ENCODE measurements at places on chromosomes 12 and 14.

GRCh38 chr12:102879144-102879763, 37.8 kb downstream of the PAH start:
- DNase-seq = no peak

DNA sequence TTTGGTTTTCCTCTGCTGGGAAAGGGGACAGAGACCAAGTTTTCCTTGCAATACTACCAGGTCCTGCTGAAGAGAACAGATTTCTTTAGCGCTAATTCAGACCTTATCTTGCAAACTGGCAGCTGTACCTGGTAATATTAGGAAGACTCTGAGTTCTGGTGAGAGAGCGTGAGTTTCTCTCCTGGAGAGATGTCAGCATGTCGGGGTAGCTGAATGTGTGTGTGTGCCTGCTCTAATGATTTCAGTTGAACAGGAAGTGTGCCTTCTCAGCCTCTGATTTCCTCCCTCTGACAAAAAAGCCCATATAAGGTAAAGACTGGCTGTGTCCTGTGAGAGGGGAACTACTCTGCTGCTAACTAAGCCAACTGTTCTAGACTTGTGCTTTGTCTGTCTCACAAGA, 10.3 kb upstream of the ERP27 start:
- peak; percentile 69 for DNase-seq

DNA sequence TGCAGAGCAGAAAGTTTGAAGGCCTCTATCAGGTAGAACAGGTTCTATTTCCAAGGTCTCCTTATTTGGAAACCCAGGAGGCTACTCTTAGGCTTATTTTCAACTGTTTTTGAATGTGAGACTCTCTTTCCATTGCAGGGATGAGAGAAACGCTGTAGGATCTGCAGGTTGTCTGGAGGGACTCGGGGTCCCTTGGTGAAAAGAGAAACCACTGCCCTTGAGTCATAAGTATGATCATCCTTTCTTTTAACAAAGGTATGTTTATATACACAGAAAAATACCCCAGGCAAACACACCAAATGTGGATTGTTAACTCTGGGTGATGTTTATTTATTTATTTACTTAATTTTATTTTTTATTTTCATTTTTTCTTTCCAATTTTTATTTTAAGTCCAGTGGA, 57.8 kb upstream of the MAX start:
- no peak for DNase-seq

DNA sequence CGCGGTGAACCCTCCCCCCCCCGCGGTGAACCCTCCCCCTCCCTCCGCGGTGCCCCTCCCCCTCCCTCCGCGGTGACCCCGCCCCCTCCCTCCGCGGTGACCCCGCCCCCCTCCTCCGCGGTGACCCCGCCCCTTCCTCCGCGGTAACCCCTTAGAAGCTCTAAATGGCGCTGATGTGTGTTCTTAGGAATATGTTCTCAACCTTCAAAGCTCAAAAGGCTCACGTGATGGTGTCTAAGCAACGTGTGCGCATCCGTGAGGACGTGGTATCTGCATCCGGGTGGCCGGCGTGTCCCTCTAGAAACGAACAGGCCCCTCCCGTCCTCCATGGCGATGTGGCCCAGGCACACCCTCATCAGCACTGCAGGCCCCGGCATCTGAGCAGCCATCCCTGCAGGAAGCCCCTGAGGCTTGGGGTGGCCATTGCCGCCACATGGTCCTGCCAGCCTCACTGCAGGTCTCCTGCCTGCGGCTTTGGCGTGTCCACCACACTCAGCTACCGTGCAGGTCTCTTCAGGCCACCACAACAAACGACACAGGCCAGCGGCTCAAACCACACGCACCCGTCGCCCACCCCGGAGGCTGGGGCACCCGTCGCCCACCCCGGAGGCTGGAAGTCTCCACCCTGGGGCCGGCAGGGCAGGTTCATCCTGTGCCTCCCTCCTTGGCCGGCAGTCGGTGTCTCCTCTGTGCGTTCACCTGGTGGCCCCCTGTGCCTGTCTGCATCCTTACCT, 14.5 kb upstream of the FBRSL1 start:
- no peak for DNase-seq

DNA sequence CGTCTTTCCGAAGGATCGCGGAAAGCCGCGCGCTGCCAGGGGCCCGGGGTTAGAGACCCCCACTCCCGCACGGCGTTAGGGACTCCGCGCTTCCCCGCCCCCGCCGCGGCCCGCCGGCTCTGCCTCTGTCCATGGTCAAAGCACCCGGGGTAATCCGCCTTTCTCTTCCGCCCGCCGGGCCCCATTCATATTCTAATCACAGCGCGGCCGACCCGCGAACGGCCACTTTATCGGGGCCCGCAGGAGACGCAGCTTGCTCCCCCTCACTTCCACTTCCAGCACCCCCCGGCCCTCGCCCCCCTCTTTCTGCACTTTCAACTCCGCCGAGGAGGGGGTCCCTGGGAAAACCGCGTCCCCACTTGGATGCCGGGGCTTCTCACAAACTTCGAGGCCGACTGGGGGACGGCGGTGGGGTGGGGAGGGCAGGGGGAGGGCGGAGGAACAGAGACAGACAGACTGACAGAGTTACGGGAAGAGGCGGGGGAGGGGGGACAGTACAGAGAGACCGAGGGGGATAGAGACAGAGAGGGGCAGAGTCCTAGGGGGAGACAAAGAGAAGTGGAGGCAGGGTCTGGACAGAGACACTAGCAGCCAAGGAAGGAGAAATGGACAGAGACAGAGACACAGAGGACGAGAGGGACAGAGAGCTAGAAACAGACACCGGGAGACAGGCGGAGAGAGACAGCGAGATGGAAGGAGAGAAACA, 1.1 kb upstream of the RFX4 start:
- DNase-seq = no peak

DNA sequence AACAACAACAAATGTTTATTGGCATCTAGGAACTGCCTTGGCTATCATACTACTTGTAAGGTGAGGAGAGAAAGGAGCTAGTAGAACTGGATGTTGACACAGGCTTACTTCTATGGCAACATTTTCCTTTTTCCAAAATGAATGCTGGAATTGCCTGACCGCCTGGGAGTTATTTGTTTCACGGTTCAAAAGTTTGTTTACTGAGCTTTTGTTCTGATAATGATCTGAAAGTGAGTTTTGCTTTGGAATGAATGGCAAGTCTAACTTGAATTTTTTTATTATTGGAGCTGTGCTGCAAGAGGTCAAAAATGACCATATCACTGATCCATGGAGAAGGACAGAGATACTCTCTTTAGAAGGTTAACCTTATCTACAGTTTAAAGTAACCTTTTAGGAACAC, 183.5 kb upstream of the CAND1 start:
- DNase-seq = no peak

GRCh38 chr12:112557951-112558630, 139.3 kb downstream of the PTPN11 start:
- DNase-seq = no peak

DNA sequence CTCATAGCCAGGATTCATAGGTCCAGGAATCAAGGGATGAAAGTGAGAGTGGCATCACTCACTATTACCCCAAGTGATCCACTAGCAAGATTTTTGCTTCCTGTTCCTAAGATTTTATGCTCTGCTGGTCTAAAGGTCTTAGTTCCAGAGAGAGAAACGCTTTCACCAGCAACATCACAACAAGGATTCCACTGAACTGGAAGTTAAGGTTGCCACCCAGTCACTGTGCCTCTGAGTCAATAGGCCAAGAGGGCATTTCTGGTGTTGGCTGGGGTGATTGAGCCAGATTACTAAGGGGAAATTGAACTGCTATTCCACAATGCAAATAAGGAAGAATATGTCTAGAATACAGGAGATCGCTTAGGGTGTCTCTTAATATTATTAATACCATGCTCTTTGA, 142.5 kb upstream of the ARID2 start:
- no peak for DNase-seq

GRCh38 chr12:16159571-16159970, 117.9 kb downstream of the SLC15A5 start:
- DNase-seq = no peak

- no peak for DNase-seq
Observed at GRCh38 chr14:103430358-103430757, 45.1 kb downstream of the MARK3 start.

DNA sequence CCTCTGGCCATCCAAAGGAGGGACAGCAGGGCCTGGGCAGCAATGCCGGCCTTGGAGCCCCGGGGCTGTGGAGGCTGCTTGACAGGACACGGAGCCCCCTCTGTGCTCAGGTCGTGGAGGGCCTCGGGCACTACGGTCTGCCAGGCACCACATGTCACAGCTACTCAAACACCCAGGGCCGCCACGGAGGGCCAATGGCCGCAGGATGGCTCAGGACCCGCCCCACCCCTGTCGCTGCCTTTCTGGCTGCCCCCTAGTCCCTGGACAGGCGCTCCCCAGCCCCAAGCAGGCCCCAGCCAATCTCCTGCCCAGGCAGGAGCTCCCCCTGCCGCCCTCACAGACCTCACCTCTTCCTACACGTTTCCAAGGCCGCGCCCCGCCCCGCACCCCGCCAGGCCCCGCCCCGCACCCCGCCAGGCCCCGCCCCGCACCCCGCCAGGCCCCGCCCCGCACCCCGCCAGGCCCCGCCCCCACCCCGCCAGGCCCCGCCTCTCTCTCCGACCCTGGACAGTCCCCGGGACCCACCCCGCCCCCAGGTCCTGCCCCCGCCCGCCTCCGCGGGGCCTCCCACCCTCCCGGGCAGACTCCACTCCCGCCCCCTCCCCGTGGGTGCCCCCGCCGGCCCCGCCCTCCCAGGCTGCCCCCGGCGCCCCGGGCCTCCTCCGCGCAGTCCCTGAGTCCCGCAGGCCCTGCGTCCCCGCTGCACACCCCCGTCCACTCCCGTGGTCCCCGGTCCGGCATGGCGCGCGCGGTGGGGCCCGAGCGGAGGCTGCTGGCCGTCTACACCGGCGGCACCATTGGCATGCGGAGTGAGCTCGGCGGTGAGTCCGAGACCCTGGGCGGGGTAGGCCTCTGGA, at the start of gene ASPG:
ASPG (plus strand) TSS at position 669 of the 857 bp plus-strand sequence; CDS start at position 740, 71 bp downstream.
- no peak for DNase-seq

DNA sequence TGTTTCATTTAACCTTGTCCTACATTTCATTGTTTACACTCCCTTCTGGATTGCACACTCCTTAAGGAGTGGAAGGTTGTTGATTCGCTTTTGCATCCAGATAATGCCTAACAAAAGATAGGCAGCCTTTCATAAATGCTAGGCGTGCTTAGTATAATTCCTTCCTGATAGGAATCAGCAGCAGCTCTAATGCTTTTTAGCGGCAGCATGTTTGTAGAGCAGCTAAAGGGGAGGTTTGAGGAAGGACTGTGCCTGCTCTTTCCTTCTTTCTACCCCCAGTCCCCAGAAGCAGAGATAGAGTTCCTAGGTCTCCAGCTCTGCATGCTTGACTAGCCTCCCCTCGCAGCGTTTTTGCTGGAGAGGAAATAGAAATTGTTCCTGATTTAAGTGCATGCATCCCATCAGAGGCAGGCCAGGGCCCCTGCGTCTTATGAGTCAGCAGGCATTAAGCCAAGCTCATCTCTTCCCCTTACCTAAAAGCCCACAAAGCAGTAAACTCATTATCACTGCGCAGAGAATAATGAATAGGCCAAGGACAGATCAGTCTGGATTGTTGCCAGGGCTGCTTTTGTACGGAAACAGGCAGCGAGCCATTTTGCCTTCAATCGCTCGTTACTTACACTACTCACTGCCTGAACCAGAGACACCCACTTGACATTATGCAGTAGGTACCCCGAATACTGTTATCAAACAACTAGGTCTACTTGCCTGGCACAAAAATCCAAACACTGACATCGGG, 14.0 kb upstream of the TBPL2 start:
- peak; percentile 52 for DNase-seq

GRCh38 chr14:24418492-24418873, 11.0 kb downstream of the CBLN3 start:
- DNase-seq = no peak

DNA sequence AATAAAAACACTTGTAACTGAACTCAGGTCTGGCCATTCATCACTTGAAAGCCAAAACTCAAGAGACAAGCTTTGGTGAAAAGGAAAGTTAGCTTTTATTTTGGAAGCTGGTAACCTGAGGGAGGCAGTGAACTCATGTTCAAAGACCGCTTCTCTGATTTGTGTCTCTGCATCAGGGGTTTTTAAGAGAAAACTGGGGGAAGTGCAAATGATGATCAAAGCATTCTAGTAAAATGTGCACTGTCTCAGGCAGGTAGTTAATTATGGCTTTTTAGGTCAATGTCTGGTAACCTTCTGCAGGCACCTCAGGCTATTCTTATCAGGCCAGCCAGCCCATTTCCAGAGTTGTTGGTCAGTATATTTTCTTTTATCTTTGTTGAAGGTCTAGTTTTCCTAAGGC, 162.2 kb downstream of the SYT10 start:
- DNase-seq = no peak

DNA sequence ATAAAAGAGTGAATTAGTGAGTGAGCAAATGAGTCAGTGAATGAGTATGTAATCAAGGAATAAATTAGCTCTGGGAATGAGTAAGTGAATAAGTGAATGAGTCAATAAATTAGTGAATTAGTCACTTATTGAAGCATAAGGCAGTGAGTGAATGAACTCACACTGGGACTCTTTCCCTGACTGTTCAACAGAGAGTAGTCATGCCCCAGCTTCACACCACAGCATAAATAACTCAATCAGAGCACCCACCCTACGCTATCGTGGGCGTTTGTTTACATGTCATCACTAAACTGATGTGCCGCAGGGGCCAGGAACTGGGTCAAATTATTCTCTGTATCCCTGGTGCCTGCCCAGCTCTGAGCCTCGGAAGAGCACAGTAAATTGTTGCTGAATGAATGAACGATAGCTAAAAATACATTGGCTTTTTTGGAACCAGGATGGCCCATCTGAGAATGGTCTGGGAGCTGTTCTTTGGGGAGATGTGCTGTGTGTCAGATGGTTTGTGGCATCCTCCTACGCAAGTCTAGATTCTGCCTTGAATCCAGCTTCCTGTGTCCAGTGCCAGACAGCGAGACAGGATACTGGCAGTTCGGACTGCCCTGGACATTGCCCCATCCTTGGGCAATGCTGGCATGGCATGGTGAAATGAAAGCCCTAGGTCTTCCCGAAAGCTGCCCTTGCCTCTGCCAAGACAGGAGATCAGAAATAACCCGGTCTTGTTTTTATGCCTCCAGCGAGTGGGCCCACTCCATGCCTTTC, 98.0 kb upstream of the RTL1 start:
- DNase-seq = peak; percentile 29

- DNase-seq = no peak
Observed at GRCh38 chr14:99749763-99750715, 43.2 kb upstream of the EML1 start.

- DNase-seq = no peak
Observed at GRCh38 chr12:27861428-27862167, 81.6 kb upstream of the MANSC4 start.

DNA sequence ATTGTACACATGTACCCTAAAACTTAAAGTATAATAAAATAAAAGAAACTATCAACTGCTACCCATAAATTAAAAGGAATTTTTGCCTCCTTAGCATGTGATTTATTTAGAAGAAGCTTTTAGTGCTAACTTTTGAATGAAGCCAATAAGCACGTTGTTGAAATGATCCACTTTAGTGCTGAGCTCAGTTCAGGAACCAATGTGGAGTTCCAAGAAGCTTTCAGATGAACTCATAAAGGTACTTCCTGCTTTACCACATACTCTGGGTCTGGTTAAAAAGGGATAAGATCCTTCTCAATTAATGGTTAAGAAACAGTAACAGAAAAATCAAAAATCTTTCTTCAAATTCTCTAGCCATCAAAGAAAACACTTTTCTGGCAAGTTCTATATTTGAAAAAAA, 39.4 kb downstream of the TMTC1 start:
- DNase-seq = no peak

Measured in AG04450 (cell line).